Fibroblast of the aortic adventitia (primary cell): ENCODE measurements at places on chromosomes 12 and 14.

GRCh38 chr12:115135800-115136211 lies 451.8 kb upstream of the TBX3 start:
- peak; percentile 64 for DNase-seq

DNA sequence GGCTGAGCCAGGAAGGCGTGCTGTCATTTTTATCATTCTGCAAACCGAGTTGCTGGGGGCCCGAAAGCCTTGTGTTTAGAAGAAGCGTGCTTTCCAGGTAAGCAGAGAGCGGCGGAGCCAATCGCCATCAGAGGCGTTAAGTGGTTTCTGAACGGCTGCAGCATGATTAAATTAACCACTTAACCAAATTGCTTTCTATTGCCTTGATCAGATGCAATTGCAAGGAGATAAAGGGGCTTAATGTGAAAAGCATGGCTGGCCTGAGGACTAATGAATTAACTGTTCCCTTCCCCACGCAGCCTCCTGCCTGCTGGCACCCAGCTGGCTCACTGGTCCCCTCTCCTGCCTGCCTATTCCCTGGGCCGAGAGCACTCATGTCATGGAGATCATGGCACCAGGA lies 36.6 kb upstream of the CHGA start:
- DNase-seq, result no peak

DNA sequence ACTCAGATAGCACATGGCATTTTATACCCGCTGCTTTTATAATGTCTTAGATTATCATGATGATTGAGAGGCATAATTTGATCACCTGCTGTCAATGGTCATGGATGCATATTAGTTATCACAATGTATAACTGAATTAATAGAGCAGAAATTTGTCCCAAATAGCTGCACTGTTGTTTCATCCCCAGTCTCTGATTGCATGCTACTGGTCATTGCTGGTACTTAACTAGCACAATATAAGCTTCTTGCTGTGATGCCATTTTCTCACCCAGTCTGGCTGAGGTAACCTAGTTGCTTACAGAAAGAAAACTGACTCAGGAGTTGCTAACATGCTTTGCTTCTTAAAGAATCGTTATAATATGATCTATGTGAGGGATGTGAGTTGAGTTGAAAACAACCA lies 76.8 kb upstream of the PLEKHA5 start:
- no peak for DNase-seq

- DNase-seq, result no peak
Measured at GRCh38 chr12:14946861-14947260, 8.5 kb upstream of the ERP27 start.

GRCh38 chr14:76473481-76474263 lies 97.7 kb downstream of the ESRRB start:
- DNase-seq, result peak; percentile 16

DNA sequence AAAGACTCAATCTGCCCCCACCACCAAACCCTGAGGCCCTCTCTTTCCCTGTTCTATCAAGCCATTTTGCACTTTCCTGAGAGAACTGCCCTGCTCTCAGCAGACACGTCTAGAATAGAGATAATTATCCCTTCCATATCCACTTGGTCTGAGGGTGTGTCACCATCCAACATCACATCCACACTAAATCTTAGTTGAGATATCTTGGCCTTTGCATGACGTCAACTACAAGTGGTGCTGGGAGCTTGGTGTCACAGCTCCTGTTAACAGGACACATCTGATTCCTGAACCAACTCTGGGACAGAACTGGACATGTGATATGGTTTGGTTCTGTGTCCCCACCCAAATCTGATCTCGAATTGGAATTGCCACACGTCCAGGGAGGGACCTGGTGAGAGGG lies 1109.2 kb downstream of the TMEM121 start:
- no peak for DNase-seq

- no peak for DNase-seq
Measured at GRCh38 chr12:23217667-23218066, 592.7 kb downstream of the ETNK1 start.

DNA sequence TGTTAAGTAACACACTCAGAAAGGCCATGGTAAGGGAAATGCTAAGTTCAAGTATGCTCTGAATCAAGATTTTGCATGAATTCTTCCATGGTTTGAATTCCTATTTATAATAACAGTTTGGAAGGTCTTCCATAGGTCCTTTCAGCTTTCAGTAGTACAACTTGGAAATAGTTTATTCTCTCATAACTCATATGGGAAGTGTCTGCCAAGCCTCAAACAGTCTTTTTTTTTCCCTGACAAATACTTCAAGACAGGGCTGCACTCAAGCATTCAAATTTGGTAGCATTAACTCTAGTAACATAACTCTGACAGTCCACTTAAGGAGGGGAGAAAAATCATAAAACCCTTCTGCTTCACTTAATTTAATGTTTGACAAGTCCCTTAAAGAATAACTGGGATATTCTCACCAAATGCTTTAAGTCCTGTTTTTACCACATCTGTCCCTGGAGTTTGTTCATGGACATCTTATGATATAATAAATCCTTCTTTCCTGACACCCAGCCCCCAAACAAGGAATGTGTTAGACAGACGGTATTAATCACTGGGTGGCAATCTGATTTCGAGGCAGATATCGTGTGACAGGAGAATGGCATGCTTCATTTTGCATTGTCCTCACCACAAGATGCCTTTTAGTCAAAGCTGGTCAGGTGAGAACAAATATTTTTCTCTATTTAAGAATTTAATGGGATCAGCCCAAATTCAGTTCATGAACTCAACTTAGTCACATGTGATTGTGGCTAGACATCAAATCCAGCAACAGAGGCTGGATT lies 165.7 kb downstream of the BMP4 start:
- DNase-seq, result no peak

DNA sequence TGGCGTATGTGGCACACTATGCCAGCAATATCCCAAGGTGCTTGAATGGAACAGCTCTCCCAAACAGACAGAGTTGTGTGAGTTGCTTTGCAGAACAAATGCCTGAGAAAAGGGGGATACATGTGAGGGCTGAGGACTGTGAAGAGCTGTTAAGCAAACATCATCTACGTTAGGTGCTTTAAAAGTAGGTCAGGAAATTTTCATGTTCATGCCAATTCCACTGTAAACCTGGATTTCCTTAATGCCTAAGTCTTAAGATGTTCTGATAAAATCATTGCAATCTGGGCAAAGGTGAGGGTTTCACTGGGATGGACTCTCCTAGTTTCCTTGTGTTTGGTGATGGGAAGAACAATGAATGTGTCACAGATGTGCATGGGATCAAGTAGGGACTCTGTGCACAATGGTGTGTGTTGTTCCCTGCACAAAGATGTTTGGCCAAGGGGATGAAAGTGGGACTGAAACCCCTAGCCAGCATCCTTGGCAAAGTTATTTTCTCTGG lies 227.9 kb downstream of the KTN1 start:
- DNase-seq, result no peak

GRCh38 chr14:92952481-92953298 lies 29.7 kb downstream of the CHGA start:
- DNase-seq, result no peak

GRCh38 chr14:100297320-100298300 lies 8.6 kb downstream of the SLC25A29 start:
- DNase-seq, result peak; percentile 90
